ENCODE measurements at places on chromosomes 2 and 18. TPM values are rescaled to one million over a fixed set of nuclear protein-coding genes. Genes with fewer than 3 reads are reported as not detected.

The FEV gene
- total RNA-seq = not detected

The SPDYA gene
- 0.33 TPM for total RNA-seq

- no peak for DNase-seq
Observed at GRCh38 chr2:181585732-181586131, 71.2 kb downstream of the CERKL start.

DNA sequence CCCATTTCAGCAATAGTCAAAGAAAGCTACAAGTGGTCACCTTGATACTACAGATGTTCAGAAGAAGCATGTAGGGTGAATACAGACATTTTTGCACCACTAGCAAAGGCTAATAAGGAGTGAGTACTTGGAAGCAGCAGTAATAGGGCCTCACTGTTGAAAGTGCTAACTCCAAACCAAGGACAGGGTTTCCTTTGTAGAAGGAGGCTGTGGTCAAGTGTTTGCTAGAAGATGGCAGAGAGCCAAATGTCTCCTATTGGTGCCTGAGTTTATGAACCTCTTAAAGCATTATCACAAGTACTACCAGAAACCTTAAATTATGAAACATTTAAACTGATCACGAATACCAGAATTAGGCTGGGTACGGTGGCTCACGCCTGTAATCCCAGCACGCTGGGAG, 308.1 kb downstream of the ZEB2 start:
- DNase-seq = no peak

- DNase-seq = no peak
Observed at GRCh38 chr18:41461114-41461513, 493.9 kb upstream of the PIK3C3 start.

DNA sequence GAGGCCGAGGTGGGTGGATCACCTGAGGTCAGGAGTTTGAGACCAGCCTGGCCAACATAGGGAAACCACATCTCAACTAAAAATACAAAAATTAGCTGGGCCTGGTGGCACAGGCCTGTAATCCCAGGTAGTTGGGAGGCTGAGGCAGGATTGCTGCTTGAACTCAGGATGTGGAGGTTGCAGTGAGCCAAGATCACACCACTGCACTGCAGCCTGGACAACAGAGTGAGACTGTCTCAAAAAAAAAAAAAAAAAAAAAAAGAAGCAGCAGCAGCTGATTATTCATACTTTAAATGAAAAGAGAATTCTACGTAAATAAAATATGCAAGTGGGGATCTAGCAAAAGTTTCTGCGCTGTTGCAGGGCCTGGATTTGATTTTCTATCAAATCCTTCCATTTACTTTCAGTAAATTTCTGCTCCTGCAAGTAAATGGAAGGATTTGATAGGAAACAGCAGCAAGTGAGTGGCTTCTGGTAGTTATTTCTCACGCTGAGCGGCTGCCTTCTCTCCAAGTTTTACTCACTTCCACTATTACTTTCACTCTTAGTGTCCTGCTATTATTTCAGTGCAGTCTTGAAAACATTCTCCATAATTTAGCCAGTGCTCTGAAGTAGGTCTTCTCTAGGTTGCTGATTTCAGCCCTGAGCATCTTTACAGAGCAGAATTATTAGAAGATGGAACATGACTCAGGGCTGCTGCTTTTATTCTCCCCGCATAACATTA, 68.4 kb downstream of the SLC16A14 start:
- no peak for DNase-seq

- DNase-seq = no peak
Observed at GRCh38 chr2:100821255-100821910, 1.4 kb downstream of the NPAS2 start.

DNA sequence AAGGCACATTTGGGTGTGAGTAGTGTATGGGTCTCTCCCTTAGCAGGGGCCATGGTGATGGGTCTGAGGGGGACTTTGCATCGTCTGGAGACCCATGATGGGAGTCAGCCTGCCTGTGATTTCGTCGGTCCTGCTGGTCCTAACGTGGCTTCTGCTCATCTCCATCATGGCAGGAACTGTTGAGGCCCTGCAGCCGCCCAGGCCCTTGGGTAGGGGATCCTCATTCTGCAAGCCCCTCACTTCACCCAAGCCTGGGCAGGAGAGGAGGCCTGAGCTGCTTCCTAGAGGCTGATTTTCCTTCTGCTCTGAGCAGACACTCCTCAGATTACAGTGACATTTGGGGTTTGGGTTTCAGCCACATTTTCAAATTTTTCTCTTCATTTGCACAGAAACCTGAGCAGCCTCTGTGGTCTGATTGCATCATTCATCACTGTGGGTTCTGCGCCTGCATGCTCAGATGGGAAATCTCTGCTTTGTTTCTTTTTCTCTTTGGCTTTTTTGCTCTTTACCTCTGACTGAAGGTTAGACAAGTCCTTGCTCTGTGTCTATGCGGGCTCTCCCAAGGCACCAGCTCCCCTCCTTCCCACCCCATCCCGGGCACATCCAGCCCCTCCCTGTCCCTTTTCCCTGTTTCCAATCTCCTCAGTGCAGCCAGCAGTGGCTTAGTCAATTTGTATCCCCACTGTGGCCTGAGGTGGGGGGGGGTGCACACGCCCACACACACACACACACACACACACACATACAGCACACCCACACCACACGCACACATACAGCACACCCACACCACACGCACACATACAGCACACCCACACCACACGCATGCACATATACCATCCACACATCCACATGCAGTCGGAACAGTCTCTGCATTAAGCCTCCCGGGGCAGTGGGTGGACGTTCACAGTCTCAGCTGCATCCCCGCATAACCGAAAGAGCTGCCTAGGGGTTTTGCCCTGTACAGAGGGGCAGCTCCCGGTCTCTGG, 305.4 kb upstream of the HS6ST1 start:
- DNase-seq = no peak

DNA sequence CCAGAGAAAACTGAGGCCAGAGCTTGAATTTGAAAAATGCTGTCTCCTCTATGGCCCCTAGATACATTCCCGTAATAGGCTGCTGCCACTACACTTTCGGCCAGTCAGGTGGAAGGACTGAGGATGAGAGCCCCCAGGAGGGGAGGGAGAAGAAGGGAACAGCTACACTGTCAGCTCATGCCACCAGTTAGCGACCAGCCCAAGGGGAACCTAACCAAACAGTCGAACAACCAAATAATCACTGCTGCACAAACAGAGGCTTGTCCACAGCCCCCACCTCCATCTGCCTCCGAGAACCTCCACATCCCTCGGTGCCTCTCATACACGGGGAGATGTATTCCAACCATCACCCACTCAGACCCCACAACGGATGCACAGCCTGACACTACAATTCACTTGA, 7.3 kb downstream of the ZNF516 start:
- DNase-seq = no peak

GRCh38 chr18:35005963-35006577, 35.1 kb upstream of the MAPRE2 start:
- no peak for DNase-seq

The ACMSD gene
- total RNA-seq = not detected

DNA sequence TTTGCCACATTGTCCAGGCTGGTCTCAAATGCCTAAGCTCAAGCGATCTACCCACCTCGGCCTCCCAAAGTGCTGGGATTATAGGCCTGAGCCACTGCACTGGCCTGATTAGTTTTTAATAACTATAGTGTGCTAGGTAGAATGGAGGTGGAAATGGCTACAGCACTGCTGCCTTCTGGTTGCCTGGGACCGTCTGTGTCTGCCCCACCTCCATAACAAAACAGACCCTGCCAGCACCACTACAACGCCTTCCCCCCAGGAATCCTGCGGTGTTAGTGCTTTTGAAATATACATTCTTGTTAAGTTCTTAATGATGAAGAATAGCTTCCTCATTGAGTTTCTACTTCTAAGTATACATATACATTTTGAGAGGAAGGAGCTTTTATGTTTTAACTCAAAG, 148.2 kb upstream of the ITGA6 start:
- DNase-seq = no peak

- DNase-seq = no peak
Observed at GRCh38 chr18:57635003-57635822, 13.6 kb upstream of the NARS1 start.

- no peak for DNase-seq
Observed at GRCh38 chr2:68911246-68911645, 40.0 kb upstream of the BMP10 start.

The UGT1A8 gene
- not detected for total RNA-seq

DNA sequence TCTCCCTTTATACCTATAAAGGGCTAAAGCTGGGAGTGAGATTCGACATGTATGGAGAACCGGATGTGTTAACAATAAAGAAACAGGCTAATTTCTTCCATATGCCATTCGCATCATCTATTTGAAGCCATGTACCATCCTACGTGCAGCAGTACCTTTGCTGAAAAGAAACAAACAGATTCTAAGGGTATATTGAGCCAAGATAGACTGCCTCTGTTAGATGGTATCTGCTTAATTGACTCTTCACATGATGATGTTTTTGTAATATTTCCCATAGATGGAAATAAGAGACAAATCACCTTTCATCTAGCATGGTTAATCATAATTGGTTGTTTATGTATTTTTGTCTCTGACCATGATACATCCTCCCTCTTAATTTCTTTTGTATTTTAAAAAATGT, 32.1 kb upstream of the PAX3 start:
- DNase-seq = no peak

The NXPH2 gene
- not detected for total RNA-seq

The FAM124B gene
- total RNA-seq = not detected

The ANAPC1 gene
- total RNA-seq = 103 TPM

The GCKR gene
- not detected for total RNA-seq

The EVA1A gene
- total RNA-seq = not detected

DNA sequence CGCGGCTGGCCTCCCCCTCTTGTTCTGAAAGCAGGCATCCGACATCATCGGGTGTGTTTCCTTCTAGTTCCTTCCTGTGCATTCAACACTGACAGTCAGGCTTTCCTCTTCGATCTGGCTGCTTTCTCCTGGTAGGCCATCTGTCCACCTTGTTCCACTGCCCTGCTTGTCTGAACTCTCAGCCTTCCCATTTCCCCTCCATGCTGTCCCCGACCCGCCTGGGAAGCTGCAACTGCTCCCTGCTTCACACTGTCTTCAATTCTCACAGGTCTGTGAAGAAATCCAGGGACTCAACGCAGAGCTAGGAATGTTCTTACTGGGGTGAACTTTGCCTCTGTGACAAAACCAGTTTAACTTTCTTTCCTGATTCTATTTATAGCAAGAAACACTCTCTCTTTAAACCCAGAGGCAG, 43.0 kb downstream of the KIF3C start:
- DNase-seq = no peak

The MC2R gene
- total RNA-seq = not detected

DNA sequence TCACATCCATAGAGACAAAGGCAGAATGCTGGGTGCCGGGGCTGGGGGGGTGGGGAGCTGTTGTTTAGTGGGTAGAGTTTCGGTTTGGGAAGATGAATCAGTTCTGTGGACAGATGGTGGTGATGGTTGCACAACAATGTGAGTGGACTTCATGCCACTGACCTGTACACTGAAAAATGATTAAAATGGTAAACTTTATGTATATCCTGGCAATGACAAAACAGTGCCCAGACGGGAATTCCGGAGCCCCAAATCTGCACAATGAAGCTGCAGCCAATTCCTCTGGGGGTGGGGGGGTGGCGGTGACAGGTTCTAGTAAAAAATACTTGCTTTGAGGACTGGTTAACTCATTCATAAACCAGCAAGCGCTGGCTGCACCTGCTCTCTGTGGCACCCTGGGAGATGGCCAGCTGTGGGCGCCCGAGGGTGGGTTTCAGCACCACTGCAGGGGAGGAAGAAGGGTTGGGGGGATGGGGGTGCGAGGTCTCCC, 81.8 kb upstream of the HPCAL1 start:
- no peak for DNase-seq

GRCh38 chr18:28792404-28793086, 615.6 kb upstream of the CDH2 start:
- no peak for DNase-seq

- DNase-seq = no peak
Observed at GRCh38 chr18:10690366-10690765, 164.5 kb downstream of the NAPG start.

GRCh38 chr2:200307724-200308545, 1.4 kb downstream of the SPATS2L start:
- DNase-seq = no peak

The TM4SF20 gene
- total RNA-seq = not detected

DNA sequence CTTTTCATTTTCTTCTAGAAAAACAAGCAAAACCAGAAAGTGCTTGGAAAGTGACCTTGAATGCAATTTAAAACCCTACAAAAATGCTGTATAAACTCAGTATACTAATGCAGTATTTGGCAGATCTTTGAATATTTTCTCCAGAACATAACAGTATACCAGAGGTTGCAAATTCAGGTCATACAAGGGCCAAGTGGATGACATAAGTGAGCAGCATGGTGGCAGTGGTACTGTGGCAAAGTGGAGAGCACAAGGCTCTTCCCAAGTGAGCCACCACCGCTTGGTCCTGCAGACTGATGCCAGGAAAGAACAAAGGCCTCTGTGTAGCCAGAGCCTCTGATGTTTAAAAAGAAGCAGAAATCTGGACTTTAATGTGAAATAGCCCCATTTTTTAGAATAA, 33.1 kb downstream of the METTL4 start:
- DNase-seq = no peak

GRCh38 chr2:35292199-35292598, 1063.4 kb upstream of the CRIM1 start:
- no peak for DNase-seq

The OTX1 gene
- not detected for total RNA-seq

DNA sequence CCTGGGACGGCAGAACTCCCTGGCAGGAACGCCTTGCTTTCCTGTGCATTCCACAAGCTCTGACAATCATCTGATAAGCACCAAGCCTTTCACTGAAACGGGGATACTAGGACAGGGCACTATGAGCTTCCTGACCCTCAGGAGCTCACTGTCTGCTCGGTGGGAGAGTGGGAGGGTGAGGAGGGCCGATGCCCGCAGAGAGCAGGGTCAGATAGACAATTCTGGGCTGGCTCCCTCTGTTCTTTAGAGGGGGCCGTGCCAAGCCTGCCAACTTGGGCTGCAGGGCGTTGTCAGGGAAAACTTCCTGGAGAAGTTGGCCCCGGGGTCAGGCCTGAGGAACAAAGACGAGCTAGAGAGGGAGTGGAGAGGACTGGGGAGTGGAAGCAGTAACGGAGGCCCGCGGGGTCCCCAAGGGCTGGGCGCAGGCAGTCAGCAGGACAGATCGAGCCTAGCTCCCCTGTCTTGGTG, 82.0 kb downstream of the CTAGE1 start:
- no peak for DNase-seq

DNA sequence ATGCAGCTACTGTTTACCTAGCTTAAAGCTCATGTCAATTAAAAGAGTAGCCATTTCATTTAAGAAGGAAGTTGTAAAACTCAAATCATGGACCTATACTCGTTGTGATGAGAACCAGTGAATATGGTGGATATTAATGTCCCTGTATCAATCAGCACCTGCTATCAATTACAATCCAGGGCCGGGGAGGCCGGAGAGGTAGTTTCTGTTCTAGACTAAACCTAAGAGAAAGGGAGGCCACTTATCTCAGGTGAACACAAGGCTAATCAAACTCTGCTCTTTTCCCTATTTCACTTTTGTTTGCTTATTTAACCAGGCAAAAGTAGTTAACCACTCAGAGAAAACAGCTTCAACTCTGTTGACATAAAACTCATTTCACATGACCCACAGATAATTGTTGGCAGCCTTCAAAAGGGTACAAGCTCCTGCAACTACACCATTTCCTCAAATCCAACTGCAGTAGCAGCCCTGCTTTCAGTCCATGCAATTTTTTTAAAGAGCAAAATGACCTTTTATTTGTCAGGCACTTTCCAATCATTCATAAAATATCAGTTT, 27.8 kb upstream of the SLC9A2 start:
- DNase-seq = no peak

- no peak for DNase-seq
Observed at GRCh38 chr2:10792660-10793400, 19.8 kb downstream of the PDIA6 start.

The HMSD gene
- total RNA-seq = 9.5 TPM

- no peak for DNase-seq
Observed at GRCh38 chr2:73122536-73122935, 9.8 kb upstream of the RAB11FIP5 start.
